ENCODE measurements at places on chromosomes 7 and 10.

GRCh38 chr7:23404546-23405239 is 65.6 kb downstream of the IGF2BP3 start:
- no peak for DNase-seq

DNA sequence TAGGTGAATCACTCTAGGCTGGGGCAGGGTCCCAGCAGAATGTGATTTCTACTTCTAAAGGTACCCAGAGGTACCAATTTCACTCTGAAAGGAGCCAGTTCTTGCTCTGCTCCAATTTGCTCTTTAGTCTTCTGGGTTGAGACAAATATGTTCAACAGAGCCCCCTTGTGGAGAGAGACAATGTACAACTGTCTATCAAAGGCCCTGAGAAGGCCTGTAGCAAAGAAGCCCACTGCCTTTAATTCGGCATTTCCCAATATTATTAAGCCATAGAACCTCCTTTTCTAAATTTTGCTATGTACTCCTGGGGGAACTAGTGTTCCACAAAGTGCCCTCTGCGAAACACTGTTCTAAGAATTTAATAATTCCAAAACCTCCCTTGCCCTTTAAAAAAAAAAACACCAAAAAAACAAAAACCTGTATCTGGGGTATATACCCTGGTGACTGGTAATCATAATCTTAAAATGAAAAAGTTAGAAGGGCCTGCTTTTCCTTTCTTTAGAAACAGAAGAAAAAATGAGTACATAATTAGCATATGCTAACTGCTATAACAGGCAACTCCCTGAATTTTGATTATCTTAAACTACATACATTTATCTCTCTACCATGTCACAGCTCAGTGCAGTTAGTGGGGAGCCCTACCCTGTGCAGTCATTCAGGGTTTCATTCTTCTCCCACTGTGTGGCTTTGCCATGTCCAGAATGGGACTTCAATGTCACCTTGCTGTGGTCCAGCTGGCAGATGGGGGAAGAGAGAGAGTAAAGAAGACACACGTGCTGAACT is 160.9 kb upstream of the BMPER start:
- DNase-seq = no peak

GRCh38 chr7:76257973-76258372 is 44.5 kb upstream of the HSPB1 start:
- DNase-seq = no peak

DNA sequence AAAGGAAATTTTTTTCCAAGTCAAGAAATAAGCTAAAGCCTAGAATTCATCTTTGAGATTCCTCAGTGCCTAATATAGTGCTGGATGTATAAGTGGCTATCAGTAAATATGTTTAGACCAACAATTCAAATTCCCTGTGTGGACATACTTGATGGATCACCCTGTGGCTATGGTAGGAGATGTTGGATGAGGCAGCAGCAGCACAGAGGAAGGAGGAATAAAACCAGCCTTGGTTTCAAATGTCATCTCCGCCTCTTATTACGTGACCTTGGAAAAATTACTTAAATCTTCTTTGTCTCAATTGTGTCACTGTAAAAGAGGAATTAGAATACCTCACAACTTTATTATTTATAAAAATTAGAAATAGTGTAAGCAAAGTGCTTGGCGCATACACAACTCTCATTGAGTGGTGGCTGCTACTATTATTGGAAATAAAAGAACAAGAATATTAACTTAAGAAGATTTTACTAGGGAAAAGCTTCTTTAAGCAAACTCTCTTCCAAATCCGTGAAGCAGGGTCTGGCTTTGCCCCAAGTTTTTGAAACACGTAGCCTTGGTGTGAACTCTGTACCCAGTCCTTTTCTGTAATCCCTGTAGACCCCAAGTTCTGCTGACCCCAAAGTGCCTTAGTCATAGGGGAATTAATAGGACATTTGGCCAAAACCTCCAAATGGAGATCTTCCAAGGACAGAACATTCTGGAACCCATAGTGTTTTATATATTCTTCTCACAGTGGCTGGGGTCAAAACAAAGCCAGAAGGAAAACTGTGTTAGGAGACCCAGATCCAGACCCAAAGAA is 283.8 kb downstream of the PTEN start:
- DNase-seq = no peak

DNA sequence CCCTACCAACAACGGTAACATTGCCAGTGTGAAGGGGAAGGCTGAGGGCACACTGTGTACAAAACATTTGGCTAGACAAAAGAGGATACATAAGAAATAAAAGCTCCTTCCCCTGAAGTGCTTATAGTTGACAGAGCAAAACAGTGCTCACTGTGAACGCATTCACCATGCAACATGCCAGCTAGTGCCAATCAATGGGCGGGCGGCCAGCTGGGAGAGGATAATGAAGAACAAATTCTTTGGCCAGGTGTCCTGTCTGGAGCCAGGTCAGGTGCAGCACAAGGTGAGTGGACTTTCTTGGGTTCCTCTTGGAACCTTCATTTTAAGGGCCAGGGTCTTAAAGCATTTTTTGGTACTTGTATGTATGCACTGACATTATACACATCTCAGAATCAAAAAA is 106.1 kb downstream of the ICA1 start:
- DNase-seq = no peak
